ENCODE measurements at places on chromosomes 2 and 18.

DNA sequence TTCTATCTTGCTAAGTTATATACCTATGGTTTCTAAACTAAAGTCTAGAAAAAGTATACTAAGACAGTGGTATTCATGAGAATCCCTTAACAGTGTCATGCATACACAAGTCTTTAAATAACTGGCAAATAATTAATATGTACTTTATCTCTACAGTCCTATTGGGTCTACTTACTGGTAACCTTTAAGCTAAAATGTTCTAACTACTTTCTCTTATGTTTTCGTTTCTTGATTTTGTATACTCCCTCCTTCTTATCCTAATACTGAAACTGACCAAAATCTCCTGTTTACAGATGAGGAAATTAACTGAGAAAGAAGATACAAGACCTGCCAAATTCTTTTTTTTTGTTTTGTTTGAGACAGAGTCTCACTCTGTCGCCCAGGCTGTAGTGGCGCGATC, 74.6 kb downstream of the CCDC88A start:
- DNase-seq = no peak

DNA sequence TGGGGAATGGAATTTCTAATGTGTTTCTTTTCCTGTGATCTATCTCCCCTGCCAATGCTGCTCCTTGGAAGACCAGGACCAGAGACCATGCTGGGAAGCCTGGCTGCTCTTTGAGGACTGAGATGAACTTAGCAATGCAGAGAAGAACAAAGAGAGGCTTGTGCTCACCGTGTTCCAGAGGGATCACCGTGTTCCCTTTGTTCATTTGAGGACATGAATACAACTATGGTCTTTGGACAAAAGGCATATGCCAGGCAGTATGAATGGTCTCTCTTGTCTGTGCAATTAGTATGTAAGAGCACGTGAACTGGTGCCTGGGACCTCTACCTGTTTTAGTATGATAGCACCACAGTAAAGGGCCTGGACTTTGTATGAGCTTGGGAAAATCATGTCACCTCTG, 139.9 kb downstream of the TDRD15 start:
- DNase-seq = no peak

GRCh38 chr2:127389778-127390435, 2.1 kb upstream of the MAP3K2 start:
- no peak for DNase-seq

GRCh38 chr2:64391940-64392339, 62.0 kb upstream of the LGALSL start:
- DNase-seq = no peak

- no peak for DNase-seq
Observed at GRCh38 chr2:23387221-23387550, 2.2 kb downstream of the KLHL29 start.

DNA sequence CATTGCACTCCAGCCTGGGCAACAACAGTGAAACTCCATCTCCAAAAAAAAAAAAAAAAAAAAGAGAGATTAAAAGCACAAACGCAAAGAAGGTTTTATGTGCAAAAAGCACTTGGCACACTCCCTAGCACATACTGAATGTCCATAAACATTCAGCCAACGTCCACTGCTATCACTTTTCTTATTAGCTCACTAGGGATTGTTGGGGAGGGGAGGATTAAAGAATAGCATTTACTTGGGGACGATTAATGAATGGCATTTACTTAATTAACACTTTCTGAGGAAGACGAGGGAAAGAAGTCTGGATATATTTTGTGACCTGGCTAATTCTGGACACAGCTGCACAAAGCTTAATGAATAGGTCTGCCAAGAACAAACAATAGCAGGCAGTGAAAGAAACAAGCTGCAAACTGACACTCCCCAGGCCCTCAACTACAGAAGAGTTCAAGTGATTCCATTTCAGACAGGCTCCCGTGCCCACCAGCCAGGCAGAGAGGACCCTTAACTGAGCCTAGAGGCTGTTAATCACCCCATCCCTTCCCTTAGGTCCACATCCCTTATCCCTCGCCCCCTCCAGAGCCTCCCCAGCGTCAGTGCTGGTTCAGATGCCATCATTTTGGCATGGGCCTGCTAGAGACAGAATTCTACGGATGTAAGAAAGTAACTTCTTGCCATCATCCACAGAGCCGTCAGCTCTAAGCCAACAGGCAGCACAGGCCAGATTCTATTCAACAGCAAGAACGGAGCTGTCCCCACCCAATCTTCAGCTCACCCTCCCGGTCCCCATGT, 7.4 kb downstream of the CYB5A start:
- no peak for DNase-seq

- DNase-seq = no peak
Observed at GRCh38 chr2:237200462-237200861, 114.8 kb downstream of the COPS8 start.

DNA sequence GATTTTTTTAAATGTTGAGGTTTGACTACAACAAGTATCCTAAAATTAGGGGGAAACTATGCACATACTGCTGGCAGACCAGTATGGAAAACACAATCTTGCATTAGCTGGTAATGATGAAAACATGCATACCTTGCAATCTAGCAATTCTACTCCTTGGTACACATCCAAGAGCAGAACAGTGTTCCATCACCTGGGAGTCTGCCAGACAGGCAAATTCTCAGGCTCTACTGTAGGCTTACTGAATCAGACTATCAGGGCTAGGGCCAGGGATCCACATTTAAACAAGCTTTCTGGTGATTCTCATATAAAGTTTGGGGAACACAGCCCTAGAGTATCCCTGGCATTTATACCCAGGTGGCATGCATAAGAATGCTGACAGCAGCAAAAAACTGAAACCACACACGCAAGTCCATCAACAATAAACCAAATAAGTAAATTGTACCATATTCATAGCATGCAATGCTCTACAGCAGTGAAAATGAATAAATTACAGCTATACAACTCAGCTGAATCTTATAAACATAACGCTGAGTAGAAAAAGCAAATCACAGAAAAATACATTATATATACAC, 13.6 kb downstream of the CDH2 start:
- DNase-seq = no peak

GRCh38 chr18:49899657-49900330, 86.5 kb upstream of the ACAA2 start:
- DNase-seq = no peak

DNA sequence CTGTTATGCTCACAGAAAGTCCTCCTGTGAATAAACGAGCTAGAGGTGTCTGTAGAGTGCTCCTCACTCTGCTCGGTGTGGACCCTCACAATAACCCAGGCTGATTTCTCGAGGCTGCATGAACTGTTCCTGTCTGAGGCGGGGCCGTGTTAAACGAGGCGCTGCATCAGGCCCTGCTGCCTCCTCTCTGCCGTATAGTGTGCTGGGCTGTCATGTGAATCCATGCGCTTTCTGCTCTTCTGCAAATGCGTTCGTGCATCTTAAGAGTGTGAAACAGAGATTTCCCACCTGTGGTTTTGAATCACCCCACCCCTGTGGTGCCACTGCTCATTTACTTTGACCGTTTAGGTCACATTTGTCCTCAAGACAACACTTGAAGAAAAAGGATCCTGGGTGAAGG, 26.2 kb downstream of the TRAF3IP1 start:
- DNase-seq = no peak

- peak; percentile 48 for DNase-seq
Observed at GRCh38 chr2:217142649-217143266, 282.9 kb upstream of the TNP1 start.

DNA sequence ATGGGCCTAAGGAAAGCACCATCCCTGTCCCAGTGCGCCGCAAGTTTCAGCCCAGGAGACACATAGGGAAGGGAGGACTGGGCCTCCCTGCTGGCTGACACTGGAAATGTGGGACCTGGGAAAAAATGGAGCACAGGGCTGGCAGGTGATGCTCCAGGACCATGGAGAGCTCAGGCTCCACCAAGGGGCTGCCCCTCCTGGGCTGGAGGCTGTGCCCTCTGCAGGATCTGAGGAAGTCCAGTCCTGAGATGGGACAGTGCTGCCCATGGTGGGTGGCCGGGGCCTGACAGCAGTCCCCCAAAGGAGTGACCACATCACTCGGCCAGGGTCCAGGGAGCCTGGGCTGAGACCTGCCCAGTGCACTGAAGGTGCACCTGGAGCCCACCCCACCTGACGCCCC, 108.6 kb upstream of the TEKT4 start:
- no peak for DNase-seq

DNA sequence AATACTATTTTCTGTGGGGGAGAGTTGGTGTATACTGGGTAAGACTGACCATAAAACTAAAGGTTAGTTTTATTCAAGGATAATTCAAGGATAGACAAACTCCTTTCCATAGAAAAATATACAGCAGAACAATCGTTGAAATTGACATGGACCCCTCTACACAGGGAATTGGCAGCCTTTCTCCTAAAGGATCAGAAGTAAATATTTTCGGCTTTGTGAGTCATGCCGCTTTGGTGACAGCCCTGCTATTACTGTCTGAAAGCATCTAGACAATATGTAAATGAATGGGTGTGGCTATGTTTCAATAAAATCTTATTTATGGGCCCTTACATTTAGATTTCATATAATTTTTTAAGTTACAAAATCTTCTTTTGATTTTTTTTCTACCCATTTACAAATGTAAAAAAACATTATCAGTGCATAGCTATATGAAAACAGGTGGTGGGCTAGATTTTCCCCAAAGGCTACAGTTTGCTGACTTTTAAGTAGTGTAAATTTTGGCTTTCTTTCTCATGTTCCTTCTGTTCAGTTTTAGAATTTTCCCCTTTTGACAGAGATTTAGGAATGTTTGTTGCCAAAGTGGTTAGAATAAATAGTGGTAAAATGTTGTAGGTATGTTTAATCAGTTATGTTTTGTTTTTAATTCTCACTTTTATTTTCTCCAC, 270.6 kb downstream of the DCC start:
- DNase-seq = no peak

DNA sequence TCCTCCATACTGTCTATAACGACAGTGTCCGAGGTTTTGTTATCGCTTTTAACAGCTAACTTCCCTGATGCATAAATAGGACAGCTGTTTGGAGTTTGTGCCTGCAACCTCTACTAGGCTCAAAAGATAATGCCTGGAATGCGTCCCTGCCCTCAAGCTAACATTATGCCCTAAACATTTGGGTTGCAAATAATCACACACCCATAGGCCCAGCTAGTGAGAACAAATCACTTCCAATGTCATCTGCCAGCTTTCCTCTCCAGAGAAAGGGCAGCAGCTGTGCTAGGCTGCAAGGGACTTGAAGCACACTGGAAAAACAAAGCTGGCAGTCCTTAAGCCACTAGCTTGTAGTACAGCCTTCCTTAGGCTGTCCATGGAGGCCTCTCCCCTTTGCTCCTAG, 201.8 kb upstream of the LYPD1 start:
- no peak for DNase-seq

DNA sequence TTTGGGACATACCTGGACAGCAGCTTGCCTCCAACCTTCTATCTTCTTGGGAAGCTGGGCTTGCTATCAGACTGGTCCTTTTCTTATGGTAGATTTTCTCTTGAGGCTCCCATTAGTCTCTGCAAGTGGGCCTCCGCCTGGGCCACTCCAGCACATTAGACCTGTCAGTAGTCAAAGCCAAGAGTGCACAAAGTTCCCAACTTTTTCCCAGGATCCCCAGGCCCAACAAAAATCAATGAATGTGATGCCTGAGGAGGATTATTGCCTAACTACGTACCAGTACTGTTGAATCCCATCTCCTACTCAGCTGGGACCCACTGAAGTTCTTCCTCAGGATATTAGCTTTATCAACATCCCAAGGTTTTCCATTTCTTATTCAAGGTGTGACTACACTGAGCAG, 51.7 kb downstream of the PROC start:
- no peak for DNase-seq

GRCh38 chr2:172168917-172169346, 66.2 kb upstream of the DLX2 start:
- no peak for DNase-seq

- no peak for DNase-seq
Observed at GRCh38 chr2:54486766-54487165, 30.6 kb downstream of the SPTBN1 start.

DNA sequence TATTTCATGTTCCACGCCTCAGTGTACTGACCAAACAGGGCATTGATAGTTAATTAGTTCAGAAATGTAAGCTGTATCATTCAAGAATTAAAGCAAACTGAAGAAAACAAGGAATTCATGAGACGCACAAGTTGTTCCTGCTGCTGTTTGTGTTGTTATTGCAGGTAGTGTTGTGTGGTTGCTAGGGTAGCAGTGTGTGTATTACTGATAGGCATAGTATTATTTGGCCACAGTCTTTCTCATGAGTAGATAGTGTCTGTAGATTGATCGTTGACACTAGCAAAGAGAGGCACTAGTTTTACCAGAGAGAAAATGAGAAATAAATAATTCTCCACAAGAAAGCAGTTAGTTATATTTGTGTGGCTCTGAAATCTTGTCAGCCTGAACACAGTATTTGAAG, 548.6 kb downstream of the LRP1B start:
- no peak for DNase-seq

DNA sequence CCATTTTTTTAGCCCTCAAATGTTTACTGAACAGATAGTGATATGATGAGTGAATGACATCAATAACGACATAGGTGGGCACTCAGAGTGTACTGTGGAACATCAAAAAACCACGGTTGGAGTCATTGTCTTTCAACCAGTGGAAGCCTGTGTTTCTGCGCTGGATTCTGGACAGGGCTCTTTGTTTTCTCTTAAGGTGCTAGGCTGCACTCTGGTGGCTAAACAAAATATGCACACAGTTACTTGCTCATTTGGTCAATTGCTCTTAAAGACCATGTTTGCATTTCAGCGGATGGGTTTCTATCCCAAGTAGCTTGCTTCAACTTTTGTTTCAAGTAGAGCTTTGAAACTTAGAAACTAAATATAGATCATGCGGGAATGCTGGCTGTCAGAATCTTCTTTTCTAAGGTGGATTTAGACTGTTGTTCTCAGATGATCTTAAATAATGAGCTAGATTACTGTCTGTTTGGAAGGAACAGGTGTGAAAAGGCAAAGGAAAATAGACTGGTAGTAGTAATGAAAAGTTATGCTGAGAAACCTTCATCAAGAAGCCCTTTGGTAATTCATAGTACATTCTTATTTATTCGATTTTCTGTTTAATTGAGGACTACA, 48.5 kb upstream of the LYPD6B start:
- peak; percentile 37 for DNase-seq

DNA sequence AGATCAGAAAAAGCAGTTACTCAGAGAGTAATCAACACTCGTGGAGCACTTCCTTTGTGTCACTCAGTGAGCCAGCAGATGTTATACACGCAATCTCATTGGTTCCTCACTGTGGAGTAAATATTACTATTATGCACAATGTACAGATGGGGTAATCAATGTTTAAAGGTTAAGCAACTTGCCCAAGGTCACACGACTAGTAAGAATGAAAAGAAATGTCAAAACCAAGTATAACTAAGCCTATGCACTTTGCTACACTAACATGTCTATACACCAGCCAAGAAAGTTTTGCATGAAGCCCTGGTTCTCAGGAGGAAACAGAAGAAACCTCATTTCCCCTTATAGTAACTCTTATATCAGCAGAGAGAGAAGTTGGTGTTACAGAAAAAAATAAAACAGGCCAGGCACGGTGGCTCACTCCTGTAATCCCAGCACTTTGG, 5.4 kb downstream of the METTL21A start:
- DNase-seq = no peak
